ENCODE measurements at places on chromosomes 3 and 15. TPM values are rescaled to one million over a fixed set of nuclear protein-coding genes. Genes with fewer than 3 reads are reported as not detected.

Gene NR1I2
- 0.21 TPM for total RNA-seq

Gene SORD
- 10.5 TPM for total RNA-seq

Gene TF
- total RNA-seq, result 2.8 TPM

Gene ARPC4
- total RNA-seq, result 170 TPM

Gene ACSBG1
- 1.8 TPM for total RNA-seq

Gene SLC28A2
- 0.21 TPM for total RNA-seq

- no peak for DNase-seq
- no peaks in the 10 kb centered on the region for H3K27me3 ChIP-seq
- no peak overlapping the region for H3K27ac ChIP-seq
- H3K36me3 ChIP-seq, result no peaks in the 10 kb centered on the region
Observed at GRCh38 chr15:72599855-72600464, 54.5 kb upstream of the GOLGA6B start.

DNA sequence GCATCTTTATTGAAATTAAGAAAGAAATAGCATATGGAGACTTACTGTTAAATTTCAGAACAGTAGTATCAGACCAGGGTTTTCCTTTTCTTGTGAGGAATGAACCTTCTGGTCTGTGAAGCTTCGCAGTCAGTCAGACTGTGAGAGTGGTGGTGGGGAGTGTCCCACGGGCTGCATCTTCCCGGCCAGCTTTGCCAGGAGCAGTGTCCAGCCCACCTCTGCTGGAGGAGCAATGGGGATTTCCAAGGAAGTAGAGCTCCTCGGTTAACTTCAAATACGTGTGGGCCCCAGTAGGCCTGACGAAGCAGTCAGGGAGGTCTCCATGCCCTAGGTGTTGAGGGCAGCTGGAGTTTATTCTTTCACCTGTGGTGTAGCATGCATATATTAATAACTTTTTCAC lies 40.9 kb upstream of the FBXL22 start:
- H3K4me1 ChIP-seq, result peaks cover 21% of the 10 kb centered on the region
- DNase-seq, result no peak
- H3K4me3 ChIP-seq, result no peak overlapping the region
- peaks cover 49% of the 10 kb centered on the region for H3K36me3 ChIP-seq
- H3K27me3 ChIP-seq, result no peaks in the 10 kb centered on the region

GRCh38 chr15:70324001-70324974 lies 226.6 kb upstream of the TLE3 start:
- peaks cover 65% of the 10 kb centered on the region for H3K4me1 ChIP-seq
- no peaks in the 10 kb centered on the region for H3K36me3 ChIP-seq
- no peaks in the 10 kb centered on the region for H3K27me3 ChIP-seq
- DNase-seq, result no peak
- H3K4me3 ChIP-seq, result no peak overlapping the region

GRCh38 chr3:71657831-71658530 lies 67.2 kb downstream of the EIF4E3 start:
- H3K4me1 ChIP-seq, result no peaks in the 10 kb centered on the region
- no peaks in the 10 kb centered on the region for H3K36me3 ChIP-seq
- peak overlapping the region; percentile 18 for H3K27ac ChIP-seq
- H3K27me3 ChIP-seq, result no peaks in the 10 kb centered on the region
- peak; percentile 91 for DNase-seq

DNA sequence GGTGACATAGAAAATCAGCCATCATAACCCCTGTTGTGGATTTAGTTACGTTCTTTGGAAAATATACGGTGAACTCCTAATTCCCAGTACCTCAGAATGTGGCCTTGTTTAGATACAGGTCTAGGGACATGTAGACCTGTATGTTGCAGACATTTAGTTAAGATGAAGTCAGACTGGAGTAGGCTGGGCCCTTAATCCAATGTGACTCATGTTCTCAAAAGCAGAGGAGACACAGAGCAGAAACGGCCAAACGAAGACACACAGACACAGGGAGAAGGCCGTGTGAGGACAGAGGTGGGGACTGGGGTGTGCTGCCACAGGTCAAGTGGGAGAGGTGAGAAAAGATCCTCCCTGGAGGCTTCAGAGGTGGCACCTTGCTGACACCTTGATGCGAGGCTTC lies 119.0 kb upstream of the PROK2 start:
- H3K36me3 ChIP-seq, result no peaks in the 10 kb centered on the region
- no peak overlapping the region for H3K4me3 ChIP-seq
- H3K4me1 ChIP-seq, result no peaks in the 10 kb centered on the region
- no peak overlapping the region for H3K27ac ChIP-seq
- DNase-seq, result no peak
- peaks cover 18% of the 10 kb centered on the region for H3K27me3 ChIP-seq

GRCh38 chr3:164416491-164417222 lies 661.6 kb downstream of the SI start:
- no peaks in the 10 kb centered on the region for H3K27me3 ChIP-seq
- DNase-seq, result no peak
- no peak overlapping the region for H3K4me3 ChIP-seq
- H3K27ac ChIP-seq, result no peak overlapping the region
- no peaks in the 10 kb centered on the region for H3K4me1 ChIP-seq

- no peak overlapping the region for H3K4me3 ChIP-seq
- H3K27ac ChIP-seq, result peak overlapping the region; percentile 51
- no peaks in the 10 kb centered on the region for H3K4me1 ChIP-seq
- DNase-seq, result peak; percentile 74
- H3K36me3 ChIP-seq, result no peaks in the 10 kb centered on the region
- no peaks in the 10 kb centered on the region for H3K27me3 ChIP-seq
Observed at GRCh38 chr3:186746008-186746407, 28.8 kb downstream of the KNG1 start.

GRCh38 chr15:62847900-62848489 lies 194.6 kb upstream of the TPM1 start:
- DNase-seq, result peak; percentile 57
- peaks cover 7% of the 10 kb centered on the region for H3K4me1 ChIP-seq
- no peak overlapping the region for H3K4me3 ChIP-seq
- H3K27me3 ChIP-seq, result no peaks in the 10 kb centered on the region
- H3K27ac ChIP-seq, result no peak overlapping the region
- H3K36me3 ChIP-seq, result no peaks in the 10 kb centered on the region

- no peaks in the 10 kb centered on the region for H3K27me3 ChIP-seq
- H3K4me1 ChIP-seq, result peaks cover 9% of the 10 kb centered on the region
- no peak overlapping the region for H3K4me3 ChIP-seq
- no peaks in the 10 kb centered on the region for H3K36me3 ChIP-seq
- DNase-seq, result no peak
Observed at GRCh38 chr3:169554611-169555010, 108.9 kb downstream of the MECOM start.

- H3K4me3 ChIP-seq, result no peak overlapping the region
- H3K27me3 ChIP-seq, result no peaks in the 10 kb centered on the region
- H3K4me1 ChIP-seq, result peaks cover 15% of the 10 kb centered on the region
- H3K36me3 ChIP-seq, result peaks cover 56% of the 10 kb centered on the region
Observed at GRCh38 chr3:39413691-39414420, 7.3 kb downstream of the RPSA start.

Data from lower lobe of right lung (tissue), 2 donors.